Activated T-cell treated with anti-CD3 and anti-CD28 coated beads, Interleukin-2, amount 50 U/mL, for 24 hours (primary cell): ENCODE measurements at places on chromosomes 2 and 18.

DNA sequence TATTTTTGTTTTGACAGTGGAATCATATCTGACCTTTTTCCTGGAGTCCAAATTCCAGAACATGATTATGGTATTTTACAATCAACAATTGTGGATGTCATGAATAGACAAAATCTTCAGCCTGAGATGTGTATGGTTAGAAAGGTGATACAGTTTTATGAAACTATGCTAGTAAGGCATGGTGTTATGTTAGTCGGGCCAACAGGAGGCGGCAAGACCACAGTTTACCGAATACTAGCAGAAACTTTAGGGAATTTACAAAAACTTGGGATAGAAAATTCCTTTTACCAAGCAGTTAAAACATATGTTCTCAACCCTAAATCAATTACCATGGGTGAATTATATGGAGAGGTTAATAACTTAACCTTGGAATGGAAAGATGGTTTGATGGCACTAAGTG is 137.0 kb downstream of the DNAH6 start:
- no peak for DNase-seq
- H3K27ac ChIP-seq = no peak overlapping the region
- no peaks in the 10 kb centered on the region for H3K27me3 ChIP-seq
- peaks cover 66% of the 10 kb centered on the region for H3K4me1 ChIP-seq
- H3K36me3 ChIP-seq = peaks cover 3% of the 10 kb centered on the region

DNA sequence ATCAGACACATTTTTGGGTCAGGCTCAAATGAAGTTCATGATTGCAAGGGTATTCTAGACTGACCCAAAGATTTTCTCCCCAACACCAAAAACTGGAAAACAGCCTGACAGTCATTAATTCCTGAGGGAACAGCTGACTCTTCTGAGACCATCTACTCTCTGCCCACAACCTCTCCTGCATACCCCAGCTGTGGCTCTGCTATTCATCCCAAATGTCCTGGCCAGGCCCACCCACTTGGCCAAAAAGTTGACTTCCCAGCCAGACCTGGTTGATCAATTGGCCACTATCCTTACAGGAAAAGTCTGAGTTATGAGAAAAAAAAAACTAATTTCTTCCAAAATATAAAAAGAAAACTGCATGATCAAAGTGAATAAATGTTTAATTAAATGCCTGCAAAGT is 103.8 kb upstream of the ST3GAL5 start:
- H3K36me3 ChIP-seq = no peaks in the 10 kb centered on the region
- H3K27me3 ChIP-seq = no peaks in the 10 kb centered on the region
- H3K4me3 ChIP-seq = no peak overlapping the region

DNA sequence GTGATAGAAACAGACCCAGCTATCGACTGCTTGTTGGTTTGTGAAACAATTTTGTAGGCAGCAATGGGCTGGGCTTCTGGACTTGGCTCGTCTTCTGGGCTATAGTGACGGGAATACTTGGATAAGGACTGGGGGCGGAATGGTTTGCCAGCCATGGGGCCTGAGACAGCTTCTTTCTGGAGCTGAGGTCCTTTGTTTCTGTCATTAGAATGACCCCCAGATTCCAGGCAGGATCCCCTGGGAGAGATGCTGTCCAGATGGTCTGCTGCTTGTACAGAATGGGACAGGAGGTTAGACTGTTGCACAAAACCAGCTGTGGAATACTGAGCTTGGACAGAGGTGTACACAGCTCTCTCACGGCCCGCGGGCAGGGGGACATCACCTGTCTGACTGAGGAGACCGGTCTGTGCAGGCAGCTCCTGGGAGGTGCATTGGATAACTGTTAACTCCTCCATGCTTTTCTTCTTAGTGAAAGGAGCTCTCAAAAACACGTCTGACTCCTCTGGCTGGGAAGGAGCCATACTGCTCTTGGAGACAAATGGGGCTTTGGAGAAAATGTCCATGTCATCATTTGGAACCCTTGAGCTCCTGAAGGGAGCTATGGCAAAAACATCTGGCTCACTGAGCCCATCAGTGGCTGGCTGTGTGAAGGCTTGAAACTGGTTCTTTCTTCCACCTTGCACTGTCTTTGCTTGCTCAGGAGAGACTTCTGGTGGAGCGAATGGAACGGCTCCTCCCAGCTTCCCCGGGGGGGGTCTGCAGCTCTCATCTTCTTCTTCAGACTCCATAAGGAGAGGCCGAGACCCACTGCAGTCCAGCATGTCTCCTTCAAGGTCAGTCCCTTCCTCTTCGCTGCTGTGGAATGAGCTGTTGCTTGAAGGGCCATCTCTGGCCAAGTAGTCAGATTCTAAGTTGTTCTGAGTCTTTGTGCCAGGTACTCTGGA is 28.6 kb upstream of the NFU1 start:
- H3K27ac ChIP-seq = peak overlapping the region; percentile 26
- H3K36me3 ChIP-seq = peaks cover 73% of the 10 kb centered on the region
- H3K4me3 ChIP-seq = no peak overlapping the region
- H3K4me1 ChIP-seq = peaks cover 13% of the 10 kb centered on the region

DNA sequence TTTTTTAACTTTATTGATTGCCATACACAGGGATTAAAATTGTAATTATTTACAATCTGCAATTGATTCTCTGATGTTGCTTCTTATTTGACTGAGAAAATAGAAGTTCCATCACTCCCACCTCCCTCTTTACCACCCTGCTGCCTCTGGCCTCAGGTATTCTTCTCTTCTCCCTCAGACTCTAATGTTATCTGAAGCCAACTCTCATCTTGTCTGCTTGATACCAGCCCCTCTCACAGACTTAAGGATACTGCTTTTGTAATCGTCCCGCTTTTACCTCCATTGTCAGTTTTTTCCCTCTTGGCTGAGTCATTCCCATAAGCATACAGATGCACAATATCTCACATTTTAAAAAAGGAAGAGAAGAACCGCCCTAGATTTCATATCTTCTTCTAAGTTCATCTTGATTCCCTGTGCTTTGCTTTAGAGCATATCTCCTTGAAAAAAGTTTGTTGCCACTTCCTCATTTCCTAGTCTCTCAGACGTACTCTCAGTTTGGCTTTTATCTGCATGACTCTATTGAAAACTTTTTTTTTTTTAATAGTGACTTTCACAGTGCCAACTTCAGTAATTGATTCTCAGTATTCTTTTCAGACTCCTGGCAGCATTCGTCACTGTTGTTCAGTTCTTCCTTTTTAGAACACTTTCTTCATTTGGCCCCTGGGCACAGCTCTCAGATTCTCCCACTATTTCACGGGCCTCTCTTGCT is 31.1 kb downstream of the SPAG16 start:
- no peaks in the 10 kb centered on the region for H3K27me3 ChIP-seq
- no peaks in the 10 kb centered on the region for H3K4me1 ChIP-seq
- H3K27ac ChIP-seq = no peak overlapping the region
- H3K4me3 ChIP-seq = no peak overlapping the region
- no peak for DNase-seq
- H3K36me3 ChIP-seq = peaks cover 43% of the 10 kb centered on the region
